ENCODE measurements at places on chromosomes 5 and 9.
A peak's percentile ranks its signal among the peaks of the same experiment; 100 is the strongest.

DNA sequence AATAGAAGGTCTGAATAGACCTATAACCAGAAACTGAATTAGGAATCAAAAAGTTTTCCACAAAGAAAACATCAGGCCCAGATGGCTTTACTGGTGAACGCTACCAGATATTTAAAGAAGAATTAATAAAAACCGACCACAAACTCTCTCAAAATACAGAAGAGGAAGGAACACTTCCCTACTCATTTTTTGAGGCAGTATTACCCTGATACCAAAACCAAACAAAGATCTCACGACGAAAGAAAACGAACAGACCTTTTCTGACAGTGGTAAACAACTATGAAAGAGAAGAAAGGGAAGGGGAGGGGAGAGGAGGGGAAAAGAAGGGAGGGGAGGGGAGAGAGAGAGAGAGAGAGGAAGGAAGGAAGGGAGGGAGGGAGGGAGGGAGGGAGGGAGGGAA lies 13.5 kb downstream of the B4GALT1 start:
- no peak for DNase-seq

GRCh38 chr5:41087461-41087860 lies 16.3 kb upstream of the MROH2B start:
- DNase-seq: no peak

DNA sequence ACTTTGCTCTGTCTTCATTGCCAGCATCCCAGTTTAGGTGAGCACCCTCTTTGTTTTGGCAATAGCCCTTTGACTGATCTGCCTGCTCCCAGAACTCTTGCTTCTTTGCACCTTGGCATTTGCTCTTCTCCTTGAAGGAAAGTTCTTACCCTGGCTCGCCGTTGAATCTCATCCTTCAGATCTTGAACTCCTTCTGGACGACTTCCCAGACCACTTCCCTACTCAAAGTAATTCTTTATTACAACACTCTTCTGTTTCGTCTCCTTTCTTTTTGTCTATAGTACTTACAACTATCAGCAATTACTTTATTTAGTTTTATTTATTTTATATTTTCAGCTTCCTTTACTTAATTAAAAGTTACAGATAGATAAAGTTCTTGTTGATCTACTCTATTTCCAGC lies 1510.1 kb downstream of the MAT2B start:
- no peak for DNase-seq

DNA sequence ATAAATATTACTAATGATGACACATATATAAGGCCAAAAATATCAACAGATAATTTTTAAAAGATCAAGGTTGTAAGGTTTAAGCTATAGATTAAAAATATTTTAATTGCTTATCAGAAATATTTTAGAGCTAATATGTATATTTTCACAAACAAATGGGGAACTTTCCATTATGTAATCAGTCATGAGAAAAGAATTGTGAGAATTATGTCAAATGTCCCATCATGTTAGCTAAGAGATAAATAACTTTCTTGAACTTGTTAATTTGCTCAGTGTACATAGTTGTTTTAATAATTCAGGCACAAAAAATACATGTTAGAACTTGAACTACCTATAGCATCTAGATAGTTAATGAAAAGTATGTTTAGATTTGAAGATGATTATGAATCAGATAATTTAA lies 67.7 kb downstream of the SYK start:
- DNase-seq: no peak

DNA sequence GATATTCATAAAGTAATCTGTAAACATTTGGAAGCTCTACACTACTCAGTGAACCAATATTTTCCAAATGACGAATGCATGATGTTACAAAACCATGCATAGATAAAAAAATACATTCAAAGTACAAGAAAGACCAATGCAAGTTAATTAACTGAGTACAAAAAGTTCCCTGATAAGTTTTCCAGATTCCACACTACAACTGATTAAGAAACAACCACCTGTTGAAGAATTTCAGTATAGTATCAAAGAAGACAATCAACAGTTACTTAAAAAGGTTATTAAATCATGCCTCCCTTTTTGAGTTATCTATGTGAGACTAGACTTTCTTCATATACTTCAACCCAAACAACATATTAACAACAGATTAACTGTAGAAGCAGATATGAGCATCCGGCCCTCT lies 192.4 kb downstream of the ARL15 start:
- DNase-seq: no peak

DNA sequence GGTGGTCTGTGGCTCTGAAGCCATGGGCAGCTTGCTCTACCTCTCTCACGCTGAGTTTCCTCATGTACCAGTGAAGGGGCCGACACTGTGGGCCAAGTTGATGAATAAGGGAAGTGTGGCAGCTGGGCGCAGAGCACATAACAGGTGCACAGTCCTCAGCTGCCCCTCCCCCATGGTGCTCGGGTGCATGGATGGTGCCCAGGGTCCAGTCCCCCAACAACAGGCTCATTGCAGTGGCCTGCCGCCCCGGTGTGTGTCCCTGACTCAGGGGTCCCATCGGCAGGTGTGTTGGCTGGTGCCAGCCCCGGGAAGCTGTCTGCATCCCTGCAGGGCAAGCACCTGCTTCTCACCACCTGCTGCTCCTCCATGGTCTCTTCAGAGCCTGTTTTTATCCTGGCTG lies 36.6 kb downstream of the COL5A1 start:
- DNase-seq: no peak

DNA sequence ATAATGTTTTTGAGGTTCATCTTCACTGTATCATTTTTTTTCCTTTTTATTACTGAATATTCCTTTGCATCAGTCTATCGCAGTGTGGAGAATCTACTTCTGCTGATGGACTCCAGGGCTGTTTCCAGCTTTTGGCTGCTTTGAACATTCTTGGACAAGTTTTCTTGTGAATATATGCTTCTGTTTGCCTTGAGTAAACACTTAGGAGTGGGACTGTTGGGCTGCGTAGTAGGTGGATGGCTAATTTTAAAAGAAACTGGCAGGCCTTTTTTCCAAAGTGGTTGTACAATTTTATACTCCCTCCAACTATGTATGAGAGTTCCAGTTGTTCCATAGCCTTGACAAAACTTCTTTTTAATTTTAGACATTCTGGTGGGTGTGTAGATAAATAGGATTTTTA lies 102.4 kb downstream of the WDR41 start:
- no peak for DNase-seq

GRCh38 chr5:141623186-141623585 lies 4.4 kb upstream of the DIAPH1 start:
- no peak for DNase-seq

- DNase-seq: peak; percentile 3
These were observed 154.2 kb upstream of the DAB2 start for GRCh38 chr5:39578887-39579497.

DNA sequence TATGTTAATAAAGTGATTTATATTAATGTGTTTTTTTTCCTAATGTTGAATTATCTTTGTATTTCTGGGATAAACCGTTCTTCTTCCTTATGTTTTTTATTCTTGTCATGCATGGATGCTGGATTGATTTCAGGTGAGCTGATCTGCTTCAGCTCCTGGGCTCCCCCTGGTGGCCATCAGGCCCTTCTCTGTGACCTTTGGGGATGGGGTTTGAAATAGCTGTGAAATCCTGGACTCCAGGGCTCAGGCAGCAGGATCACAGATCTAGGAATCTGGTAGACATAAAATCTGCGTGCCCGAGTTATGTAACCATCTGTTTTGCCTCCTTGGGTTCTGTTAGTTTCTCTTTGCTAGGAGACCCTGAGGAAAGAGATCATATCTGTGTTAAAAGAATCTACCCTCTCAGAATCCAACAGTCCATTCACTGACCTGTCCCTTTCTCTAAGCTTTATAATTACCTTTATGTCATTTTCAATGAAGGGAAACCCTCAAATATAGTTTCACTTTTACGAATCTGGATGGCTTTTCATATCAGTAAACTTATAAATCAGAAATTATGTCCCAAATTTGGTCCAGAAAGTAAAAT lies 12.2 kb upstream of the OR13J1 start:
- peak; percentile 61 for DNase-seq

DNA sequence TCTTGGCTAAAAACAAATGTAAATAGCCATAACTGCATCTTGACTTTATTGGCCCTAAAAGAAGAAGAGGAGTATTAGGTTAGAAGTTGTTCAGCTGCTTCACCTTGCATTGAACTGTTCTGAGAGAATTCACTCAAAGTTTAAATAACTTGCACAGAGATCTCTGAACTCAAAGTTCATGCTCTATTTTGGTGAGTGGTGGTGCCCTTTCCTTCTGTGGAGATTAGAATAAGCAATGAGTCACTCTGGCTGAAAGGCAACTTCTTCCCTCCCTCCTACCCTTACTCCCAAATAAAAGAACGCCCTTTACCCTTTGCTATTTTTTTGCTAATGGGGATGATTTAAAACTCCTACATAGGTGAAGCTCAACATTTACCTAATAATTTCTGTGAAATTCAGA lies 48.9 kb downstream of the ERMP1 start:
- no peak for DNase-seq

GRCh38 chr5:150068472-150068871 lies 17.9 kb downstream of the CSF1R start:
- no peak for DNase-seq

GRCh38 chr5:151328734-151329133 lies 18.6 kb downstream of the SLC36A2 start:
- no peak for DNase-seq

DNA sequence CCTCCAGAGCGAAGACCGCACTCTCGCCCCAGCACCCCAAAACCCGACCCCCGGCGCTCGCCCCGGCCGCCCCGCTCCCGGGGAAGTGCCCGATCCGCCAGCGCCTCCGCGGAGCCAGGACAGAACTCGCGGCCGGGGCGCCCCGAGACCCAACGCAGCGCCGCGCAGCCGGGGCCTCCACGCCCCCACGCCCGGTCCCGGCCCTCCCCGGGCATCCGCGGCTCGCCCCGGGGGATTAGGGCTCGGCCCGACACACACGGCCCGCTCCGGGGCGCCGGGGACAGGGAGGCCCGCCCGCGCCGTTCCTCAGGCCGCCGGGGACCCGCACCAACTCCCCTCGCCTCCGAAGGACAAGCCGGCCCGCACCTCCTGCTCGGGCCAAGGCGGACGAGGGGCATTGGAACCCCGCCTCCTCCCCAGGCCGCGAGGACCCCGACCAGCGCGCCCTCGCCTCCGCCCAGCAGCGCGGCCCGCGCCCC lies 544 bp downstream of the FNBP1 start:
- no peak for DNase-seq

GRCh38 chr5:165321912-165322311 lies 1816.5 kb downstream of the MAT2B start:
- no peak for DNase-seq
